ENCODE measurements at places on chromosomes 6 and 20.

DNA sequence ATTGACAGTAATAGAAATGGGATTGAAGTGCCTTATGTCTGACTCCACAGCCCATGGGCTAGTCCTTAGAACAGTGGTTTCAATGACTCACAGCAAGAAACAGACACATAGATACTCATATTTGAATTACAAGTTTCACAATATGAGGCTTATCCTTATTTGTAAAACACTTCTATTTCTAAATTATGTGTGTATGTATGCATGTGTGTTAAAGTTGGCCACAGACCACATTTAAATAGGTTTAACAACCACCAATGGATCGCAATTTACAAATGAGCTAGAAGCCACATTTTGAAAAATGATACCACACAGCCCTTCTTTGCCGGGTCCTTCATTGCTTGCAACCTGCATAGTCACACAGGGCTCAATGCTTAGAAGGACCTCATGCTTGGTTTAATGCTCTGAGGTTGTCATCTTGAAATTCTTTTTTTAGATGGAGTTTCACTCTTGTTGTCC, 157.8 kb upstream of the PREP start:
- no peak for DNase-seq

DNA sequence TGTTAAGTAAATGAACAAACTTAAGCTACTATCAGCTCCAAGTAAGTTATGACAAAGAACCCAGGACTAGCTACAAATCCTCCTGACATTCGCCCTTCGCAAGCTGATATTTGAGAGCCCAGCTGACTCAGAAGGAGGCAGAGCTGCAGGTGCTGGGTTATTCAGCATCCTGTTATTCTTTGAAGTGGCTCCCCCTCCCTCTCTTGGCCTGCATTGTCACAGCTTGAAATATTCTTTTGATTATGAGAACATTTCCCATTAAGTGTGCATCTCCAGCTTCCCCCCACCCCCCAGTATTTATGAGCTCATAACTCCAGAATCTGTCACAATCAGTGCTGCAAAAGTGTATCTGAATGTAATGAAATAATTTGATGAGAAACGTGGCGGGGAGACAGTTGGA, 78.8 kb upstream of the RALY start:
- DNase-seq, result peak; percentile 32

DNA sequence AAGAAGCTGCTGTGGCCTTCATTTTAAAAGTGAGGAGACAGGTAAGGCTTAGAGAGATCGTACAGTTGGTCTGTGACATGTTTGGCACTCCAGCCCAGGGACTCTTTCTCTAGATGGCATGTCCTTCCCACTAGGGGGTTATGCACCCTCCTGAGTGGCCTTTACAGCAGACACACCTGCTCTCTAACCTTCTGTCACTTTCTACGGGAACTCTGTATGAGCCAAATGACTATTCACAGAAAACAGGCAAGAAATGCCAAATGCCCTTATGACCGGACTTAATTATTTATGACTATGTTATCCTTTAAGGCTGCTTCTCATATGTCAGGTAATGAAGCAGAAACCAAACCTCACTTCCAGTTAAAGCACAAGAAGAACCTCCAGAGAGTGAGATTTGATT, 91.2 kb downstream of the MAP3K5 start:
- DNase-seq, result no peak

GRCh38 chr20:46060301-46060881, 29.4 kb downstream of the NCOA5 start:
- DNase-seq, result peak; percentile 29

DNA sequence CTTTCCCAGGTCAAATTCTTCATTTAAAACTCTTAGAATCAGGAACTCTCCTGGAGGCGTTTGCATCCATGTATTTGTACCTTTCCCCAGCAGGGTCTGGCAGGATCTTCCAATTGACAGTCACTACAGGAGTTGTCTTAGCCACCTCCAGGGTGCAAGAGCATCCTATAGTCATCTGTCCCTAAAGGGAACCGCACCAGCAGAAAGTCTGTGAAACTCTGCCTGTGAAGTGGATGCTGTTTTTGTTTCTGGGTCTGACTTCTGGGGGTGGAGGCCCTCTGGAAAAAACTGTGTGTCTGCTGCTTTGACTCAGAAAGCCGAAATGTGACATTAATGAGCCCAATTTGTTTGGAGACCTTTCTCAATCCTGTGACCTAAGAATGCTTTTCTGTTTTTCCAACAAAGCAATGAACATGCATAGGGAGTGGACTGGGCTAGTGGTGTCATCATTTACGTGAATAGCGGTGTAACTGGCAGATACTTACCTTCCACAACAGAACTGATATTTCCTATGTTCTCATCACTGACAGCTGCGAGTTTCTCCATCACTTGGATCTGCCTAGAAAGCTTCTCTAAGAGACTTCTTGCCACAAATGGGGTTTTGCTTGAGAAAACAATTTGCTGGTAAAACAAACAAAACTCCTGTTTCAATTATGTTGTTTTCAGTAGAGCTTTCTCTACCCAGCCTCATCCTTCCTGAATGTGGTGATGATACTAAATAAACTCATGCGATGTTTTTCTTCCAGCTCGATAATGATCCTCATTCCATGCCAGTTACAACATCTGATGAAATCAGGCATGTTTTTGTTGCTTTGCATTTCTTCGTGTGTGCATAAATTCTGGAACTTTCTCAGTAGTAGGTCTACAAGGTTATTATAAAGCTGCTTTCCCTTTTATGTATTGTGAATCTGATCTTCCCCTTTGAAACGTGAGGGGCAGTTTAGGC, 33.3 kb upstream of the ARMH2 start:
- DNase-seq, result no peak

GRCh38 chr6:24391756-24392405, 10.9 kb upstream of the MRS2 start:
- no peak for DNase-seq

GRCh38 chr20:41398408-41398807, 31.8 kb upstream of the EMILIN3 start:
- no peak for DNase-seq

GRCh38 chr6:83589076-83589475, 76.7 kb downstream of the PRSS35 start:
- no peak for DNase-seq

DNA sequence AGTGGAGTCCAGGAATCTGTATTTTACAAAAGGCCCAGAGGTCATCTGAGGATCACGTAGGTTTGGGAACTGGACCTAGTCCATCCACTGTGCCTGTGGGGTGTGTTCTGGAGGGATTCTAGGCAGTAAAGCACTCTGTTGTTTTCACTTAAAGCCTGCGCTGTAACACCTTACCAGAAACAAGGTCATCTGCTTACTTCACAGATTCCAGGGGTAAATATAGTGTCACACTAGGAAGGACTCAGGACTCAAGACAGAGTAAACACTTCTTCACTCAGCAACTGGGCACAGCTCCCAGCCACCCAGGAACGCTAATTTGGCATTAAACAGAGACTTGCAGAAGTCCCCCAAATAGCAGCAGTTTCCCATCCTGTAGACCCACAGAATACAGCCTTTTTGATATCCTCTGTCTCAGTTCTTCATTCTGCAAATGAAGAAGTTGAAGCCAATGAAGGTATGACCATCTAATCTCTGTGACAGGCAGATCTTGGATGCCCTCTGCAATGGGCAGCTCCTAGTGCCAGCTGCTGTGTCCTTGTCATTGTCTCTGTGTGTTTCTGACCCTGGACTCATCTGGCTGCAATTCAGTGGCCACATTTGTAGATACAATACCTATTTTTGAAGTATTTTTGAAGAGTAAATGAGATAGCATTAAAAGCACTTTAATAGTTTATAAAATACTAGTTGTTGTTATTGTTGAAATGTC, 129.1 kb downstream of the SLC24A3 start:
- DNase-seq, result no peak

GRCh38 chr6:105137388-105137787, 42.4 kb downstream of the POPDC3 start:
- DNase-seq, result no peak

DNA sequence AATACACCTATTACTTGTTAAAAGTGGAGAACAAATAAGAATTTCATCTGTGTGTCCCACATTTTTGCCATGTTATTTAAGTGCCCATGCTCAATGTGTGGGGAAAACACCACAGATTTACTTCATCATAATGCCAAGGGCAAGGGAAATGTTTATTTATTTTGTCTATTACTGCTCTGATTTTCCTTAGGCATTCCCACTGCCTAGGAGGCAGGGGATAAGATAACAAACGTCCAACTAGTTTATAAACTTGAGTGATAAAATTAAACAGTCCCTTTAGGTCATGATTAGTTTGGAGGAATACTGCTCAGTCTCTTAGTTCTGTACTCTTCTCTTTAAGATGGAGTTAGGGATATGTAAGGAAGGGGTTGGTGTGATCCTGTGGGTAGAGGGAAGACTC, 598.4 kb upstream of the MARCKS start:
- DNase-seq, result no peak

- DNase-seq, result peak; percentile 85
Observed at GRCh38 chr20:51531141-51531710, 11.3 kb downstream of the NFATC2 start.

- DNase-seq, result no peak
Observed at GRCh38 chr6:2237001-2237400, 8.4 kb downstream of the GMDS start.

- DNase-seq, result no peak
Observed at GRCh38 chr6:27283279-27283678, 28.8 kb downstream of the POM121L2 start.

GRCh38 chr6:128463942-128464341, 56.5 kb downstream of the PTPRK start:
- no peak for DNase-seq

DNA sequence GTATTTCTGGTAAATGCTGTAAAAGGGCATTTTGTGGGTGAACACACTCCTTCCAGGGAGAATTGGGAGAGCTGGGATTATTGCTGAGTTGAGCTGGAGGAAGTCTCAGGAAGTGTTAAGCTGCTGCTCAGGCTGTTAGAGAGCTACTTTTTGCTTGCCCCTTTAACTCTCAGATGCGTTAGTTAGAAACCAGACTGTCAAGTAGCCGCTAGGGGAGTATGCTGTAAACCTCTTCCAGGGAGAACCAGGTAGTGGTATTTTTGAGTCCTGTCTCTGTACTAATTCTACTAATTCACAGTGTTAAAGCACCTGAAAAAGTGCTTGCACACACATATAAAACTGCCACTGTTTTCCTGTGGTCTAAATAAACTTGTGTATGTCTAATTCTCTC, 6.6 kb upstream of the GFRAL start:
- DNase-seq, result no peak

- no peak for DNase-seq
Observed at GRCh38 chr6:80366714-80367113, 260.2 kb downstream of the BCKDHB start.

DNA sequence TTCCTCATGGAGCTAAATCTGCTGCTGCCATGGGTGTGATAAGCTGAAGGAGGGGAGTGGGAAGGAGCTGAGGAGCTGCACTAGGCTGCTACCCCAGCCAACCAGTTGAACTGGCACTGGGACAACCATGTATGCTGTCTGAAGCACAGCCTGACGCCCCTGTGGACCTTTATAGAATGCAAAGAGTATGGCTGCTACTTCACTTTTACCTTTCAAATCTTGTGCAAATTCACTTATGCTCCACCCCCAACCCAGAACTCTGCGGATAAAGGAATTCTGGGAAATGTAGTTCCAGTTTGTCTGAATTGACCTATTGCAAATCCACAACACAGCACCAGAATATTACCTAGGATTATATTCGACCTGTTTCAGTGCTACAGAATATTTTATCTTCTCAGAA, 217.4 kb upstream of the SLC35B3 start:
- DNase-seq, result no peak

DNA sequence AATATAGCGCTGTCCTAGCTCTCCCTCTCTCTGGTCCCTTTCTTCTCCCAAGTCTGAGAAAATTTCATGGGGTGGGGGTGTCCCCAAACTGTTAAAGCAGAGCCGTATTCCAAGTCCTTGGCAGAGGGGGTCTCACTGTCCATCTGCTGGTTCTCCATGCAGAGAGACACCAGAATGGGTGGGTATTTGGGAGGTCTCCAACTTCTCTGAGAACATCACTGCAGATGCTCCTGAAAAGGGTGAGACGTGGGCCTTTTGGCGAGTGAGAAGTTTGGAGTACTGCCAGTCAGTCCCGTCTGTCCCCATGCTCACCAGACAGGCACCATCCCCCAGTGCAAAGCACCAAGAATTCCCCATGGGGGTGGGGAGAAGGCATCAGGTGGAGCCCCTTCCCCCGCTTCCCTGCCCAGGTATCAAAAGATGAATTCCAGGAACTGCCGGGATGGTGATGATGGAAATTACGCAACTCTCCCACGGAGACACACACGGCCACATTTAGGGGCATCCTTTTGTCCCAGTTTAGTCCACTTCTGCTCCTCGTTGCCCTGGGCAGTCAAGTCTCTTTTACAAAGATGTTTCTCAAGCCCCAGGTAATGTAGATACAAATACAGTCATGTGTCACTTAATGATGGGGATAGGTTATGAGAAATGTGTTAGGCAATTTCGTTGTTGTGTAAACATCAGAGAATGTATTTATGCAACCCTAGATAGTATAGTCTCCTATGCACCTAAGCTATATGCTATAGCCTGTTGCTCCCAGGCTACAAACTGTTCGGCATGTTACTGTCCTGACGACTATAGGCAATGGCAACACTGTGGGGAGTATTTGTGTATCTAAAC, 73.4 kb upstream of the SRSF6 start:
- no peak for DNase-seq

DNA sequence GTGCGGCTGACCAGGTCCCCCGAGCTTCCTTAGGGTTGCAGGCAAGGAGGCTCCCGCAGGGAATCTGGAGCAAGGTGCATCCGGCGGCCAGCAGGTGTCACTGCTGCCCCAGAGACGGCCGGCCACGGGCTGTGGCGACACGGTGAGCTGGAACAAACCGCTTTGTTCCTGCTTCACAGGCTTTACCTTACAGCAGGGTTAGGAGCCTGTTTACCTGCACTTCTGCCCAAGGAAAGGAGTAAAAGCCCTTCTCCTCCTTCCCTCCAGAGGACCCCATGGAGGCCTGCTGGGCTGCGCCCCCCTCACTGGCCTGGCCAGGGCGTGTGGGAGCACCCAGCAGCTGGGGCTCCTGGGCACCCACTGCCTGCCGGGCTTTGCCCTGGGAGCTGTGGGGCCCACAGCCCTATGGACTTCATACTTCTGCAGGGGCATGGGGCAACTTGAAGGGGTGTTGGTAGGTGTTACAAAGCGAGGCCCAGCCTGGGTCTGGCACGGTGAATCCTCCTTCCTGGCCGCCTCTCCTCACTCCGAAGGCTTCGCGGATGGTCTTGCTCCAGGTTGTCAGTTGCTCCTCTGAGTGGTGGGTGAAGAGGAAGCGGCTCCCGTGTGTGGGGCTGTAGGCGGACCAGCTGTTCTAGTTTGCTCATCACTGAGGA, 88.4 kb downstream of the CDC5L start:
- peak; percentile 59 for DNase-seq

- DNase-seq, result peak; percentile 19
Observed at GRCh38 chr6:4021854-4022695, 56.9 kb downstream of the FAM217A start.

- no peak for DNase-seq
Observed at GRCh38 chr20:48350313-48350988, 477.3 kb downstream of the PREX1 start.

- no peak for DNase-seq
Observed at GRCh38 chr20:34143951-34144350, 31.9 kb upstream of the EIF2S2 start.

All from CD4-positive, alpha-beta T cell treated with Interleukin-4 for 4 hours (primary cell).